ENCODE measurements at places on chromosomes 7 and 10. TPM values are rescaled to one million over a fixed set of nuclear protein-coding genes. Genes with fewer than 3 reads are reported as not detected.

GRCh38 chr7:2807845-2808772 lies 36.0 kb downstream of the GNA12 start:
- DNase-seq: no peak

GRCh38 chr7:37786741-37787569 lies 61.4 kb upstream of the NME8 start:
- DNase-seq: no peak

GRCh38 chr7:151453326-151453791 lies 13.4 kb upstream of the CRYGN start:
- no peak for DNase-seq

DNA sequence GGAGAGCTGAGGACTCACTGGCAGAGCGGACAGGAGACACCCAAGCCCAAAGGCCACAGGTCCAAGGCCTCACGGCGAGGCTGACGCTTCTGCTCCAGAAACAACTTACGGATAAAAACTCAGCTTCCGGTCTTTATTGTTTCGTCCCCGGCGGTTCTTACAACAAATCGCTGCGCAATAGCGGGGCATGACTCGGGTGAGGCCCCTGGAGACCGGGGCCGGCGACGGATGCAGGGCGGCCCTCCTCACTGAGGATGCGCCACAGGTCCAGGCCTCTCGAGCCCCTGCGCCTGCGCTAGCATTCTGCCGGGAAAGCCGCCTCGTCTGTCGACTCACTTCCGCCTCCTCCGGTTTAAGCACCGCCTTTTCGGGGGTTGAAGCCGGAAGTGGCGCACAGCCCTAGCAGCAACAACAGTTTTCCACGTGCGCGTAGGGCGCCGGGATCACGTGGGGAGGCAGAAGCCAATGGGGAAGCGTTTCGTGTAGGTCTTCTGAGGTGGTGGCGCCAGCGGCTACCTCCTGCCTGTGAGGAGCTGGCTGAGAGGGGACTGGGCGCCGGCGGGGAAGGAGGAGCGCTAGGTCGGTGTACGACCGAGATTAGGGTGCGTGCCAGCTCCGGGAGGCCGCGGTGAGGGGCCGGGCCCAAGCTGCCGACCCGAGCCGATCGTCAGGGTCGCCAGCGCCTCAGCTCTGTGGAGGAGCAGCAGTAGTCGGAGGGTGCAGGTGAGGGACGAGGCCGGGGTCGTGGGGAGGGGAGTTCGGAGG lies at the start of the genes DNAJB9 and THAP5:
Gene DNAJB9, plus strand, starts transcription at position 494 of the 765 bp plus-strand sequence. CDS start 1,853 bp downstream, outside the sequence.
Gene THAP5, minus strand, starts transcription at position 326 of the 765 bp plus-strand sequence. Its CDS starts 137 bp downstream, at position 189.
- peak; percentile 100 for DNase-seq

- no peak for DNase-seq
Observed at GRCh38 chr7:71186535-71187057, 54.7 kb downstream of the GALNT17 start.

DNA sequence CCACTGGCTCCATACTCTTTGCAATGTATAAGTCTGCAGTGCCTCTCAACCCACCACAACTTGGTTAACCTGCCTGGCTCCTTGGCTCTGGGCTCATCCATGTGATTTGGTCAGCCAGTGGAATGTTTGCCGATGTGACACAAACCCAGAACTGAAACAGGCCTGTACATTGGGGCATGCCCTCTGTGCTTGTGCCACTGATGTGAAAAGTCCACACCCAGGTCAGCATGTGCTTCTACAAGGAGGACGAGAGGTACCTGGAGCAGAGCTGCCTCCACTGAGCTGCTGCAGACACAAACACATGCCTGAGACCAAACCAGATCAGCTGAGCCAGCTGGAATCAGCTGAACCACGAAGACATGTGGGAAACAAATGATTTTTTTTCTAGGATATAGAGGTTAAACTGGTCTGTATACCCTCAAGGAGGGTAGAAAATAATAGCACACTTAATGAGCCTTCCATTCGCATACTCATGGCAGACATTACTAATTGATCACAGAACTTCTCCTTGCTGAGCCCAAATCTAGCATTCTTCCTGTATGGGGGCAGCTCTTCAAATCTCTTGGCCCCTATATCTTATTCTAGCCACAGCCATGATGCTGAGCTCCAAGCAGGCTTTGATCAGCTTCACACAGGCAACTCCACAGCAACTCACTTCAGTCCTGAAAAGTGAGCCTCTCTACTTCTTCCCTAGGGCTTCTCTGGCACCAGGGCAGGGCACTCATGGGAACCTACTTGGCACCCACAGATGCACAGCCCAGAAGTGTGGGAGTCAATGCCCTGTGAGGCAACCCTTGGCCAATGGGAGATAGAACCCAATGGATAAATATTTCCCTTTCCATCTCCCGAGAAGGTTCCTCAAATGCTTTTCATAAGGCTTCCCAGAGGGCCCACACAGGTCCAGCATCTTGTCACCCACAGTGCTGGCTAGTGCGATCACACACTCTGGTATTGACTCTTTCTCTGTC lies 18.6 kb downstream of the PYROXD2 start:
- DNase-seq: no peak

DNA sequence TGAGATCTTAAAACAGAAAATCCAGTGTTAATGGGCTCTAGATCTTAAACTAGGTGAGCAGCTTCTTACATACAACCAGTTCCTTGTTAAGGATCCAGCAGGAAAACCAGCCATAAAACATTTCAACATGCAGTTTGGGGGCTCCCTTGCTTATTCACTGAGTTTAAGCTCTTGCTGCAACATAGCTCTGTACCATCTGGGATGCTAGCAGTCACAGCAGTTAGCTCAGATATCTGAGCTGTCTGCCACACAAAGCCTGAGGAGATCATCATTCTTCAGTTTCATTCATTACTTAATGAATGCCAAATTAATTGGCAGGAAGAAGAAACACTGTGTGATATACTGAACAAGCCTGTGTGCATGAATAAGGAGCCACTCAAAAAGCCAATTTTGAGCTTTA lies 62.8 kb downstream of the PODXL start:
- no peak for DNase-seq

DNA sequence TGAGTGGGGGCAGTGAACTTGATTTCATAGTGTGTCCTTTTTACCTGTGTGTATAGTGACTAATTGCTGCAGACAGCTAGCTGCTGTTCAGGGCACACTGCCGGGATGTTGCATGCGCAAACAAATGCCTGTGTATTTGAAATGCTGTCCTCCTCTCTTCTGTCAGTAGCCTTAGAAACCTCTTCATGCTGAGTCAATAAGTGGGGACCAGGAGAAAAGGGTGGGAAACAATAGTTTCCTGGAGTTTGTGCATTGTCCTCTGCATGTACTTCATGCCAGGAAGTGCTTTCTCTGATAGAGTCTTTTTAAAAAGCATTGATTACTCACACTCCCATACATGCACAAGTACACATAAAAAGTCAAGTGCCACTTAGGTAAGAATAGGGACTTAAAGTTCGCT lies 1183.7 kb upstream of the CELF2 start:
- no peak for DNase-seq

DNA sequence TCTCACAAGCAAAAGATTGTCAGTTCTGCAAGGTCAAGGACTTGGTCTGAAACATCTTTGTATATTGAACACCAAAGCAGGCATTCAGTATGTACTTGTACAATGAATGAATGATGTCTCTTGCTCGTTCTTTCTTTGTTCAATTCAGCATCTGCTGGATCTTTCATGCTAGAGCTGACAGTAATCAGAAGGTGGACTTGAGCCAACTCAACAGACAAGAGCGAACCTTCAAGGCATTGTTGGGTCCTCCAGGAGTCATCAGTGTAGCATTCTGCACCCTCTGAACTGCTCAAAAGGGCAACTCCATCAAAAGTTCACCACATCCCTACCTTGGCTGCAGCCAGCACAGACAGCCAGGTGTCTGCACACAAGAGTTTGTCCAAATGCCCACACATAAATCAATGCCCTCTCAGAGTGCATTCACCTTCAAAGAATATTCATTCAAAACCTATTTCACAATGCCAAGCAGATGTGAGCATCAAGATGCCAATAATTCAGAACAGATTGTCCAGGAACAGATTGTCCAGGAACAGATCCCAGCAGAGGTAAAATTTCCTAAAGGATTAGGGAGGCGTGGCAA lies 386.7 kb downstream of the CALN1 start:
- DNase-seq: no peak

DNA sequence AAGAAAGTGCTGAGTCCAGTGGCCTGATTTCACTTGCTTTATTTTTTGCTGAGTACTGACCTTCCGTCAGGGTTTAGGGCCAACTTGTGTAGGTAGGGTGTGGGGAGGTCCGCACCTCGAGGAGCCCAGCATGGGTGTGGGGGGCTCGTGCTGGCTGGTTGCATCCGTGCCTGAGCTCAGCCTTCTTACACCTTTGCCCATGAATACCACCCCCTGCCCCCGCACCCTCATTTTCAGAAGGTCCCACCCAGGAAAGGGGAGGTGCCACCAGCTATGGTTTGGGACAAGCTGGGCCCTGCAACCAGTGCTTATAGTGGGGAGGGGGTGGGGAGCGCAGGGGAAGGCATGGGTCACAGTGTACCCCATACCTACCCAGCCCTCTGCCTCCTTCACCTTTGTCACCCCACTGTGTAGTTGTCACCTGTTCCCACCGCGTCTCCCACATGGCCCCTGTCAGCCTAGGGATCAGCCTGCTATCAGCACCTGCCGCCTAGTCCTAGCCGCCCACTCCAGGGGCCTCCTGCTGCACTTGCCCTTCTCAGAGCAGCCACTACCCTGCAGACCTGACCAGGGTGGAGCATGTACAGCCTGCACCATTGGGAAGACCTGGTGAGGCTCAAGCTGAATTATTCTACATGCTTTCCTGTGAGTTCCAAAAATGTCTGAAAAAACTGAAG lies 146.2 kb upstream of the RET start:
- DNase-seq: peak; percentile 61

DNA sequence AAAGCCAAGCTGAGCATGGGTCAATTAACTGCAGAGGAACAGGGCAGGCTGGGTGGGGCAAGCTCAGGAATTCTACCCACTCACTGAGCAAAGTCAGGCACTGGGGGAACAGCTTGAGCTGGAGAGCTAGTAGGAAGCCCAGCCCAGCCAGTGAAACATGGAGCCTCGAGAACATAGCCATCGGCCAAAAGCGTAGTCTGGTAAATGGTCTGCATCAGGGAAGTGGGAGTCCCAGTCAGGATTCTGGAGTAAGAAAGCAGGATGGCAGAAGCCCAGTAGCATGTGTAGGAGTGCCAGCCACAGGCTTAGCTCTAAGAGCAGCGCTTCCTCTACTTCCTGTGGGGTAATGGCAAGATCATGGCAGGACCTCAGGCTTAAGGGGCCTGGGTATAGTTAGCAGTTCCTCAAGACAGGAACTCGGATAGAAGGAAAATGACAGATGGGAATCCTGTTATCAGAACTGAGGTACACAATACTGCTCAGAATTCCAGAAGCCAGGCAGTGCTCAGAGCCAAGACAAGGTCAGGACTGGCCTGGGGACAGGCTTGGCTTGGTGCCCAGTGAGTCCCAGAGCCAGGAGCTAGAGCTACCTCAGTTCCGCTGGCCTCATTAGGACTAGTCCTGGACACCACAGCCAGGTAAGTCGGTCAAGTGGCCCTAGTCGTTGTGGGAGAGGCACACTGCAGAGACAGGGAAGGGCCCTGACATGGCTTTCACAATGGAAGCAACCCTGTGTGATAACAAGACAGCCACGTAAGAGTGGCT lies 65.4 kb upstream of the MXI1 start:
- no peak for DNase-seq

GRCh38 chr10:70578371-70578947 lies 24.1 kb downstream of the PRF1 start:
- no peak for DNase-seq

DNA sequence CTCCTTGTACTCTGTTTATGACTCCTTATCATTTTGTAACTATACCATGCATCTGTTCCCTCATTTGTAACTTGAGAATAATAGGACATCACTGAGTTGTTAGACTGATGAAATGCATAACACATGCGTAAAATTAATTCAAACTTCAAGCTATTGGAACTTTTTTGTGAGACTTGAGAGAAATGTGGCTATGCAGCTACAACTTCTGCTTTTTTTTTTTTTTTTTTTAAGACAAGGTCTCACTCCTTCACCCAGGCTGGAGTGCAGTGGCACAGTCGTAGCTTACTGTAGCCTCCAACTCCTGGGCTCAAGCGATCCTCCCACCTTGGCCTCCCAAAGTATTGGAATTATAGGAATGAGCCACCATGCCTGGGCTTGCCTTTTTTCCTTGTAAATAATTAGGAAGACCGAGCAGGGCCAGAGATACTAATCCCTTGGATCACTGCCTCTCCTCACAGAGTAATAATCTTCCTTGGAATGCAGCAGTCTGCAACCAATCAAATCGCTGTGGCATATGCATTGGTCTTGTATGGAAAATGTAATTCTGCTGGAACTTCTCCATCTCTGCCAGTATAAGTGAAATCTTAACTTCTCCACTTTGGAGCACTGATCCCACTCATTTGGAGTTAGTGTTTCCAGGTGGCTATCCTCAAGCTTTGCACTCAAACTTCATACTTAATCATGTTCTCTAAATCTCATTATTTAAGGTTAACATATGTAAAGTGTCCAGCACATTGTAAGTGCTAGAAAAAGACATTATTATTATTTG lies 2.0 kb upstream of the PANK1 start:
- peak; percentile 55 for DNase-seq

GRCh38 chr10:77068272-77068671 lies 569.3 kb downstream of the KCNMA1 start:
- DNase-seq: no peak

DNA sequence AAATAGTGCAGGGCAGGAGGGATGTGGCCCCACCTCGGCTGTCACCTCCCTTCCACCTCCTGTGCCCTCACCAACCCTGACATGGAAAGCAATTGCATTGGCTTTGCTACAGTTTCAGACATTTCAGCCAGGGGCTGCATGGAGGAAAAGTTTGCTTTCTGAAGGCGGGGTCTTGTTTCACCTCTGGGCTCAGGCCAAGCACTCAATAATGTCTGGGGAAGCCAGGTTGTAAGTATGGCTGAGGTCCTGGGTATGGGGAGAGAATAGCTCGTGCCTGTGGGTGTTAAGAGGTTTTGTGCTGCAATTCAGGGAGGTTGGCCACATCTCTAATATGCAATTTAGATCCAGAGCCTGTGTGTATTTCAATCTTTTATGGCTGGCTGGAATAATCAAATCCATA lies 238.4 kb upstream of the MKI67 start:
- no peak for DNase-seq

GRCh38 chr10:43135656-43136055 lies 2.6 kb upstream of the CSGALNACT2 start:
- no peak for DNase-seq

DNA sequence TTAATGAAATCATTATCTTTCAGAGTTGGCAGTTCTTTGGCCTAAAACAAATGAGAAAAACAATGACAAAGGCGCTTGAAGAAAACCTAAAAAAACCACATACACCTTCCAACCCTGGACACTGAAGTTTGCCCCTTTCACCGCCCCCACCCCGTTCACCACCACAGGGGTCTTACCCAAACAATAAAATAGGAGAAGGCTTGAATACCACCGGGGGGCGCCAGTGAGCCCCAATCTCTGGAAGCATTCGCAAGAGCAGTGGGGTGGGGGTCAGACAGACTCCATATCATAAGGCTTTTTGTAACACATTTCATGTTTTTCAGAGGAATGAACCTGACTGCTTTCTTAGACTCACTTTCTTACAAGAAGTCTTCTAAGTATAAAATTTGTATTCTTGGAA lies 163.6 kb downstream of the PIP4K2A start:
- peak; percentile 30 for DNase-seq

GRCh38 chr7:74429153-74429747 lies 24.5 kb upstream of the GTF2IRD1 start:
- DNase-seq: no peak

PNLIPRP3 gene
- not detected for polyA plus RNA-seq

GRID2IP gene
- polyA plus RNA-seq: 1.3 TPM

FAM25A gene
- not detected for polyA plus RNA-seq

MYO1G gene
- 1.6 TPM for polyA plus RNA-seq

GDF2 gene
- polyA plus RNA-seq: 0.24 TPM

WDFY4 gene
- 4.3 TPM for polyA plus RNA-seq

RTKN2 gene
- polyA plus RNA-seq: 17.1 TPM

SLC16A9 gene
- 34.9 TPM for polyA plus RNA-seq

ATG9B gene
- 3.8 TPM for polyA plus RNA-seq

CFTR gene
- 40.6 TPM for polyA plus RNA-seq

ACSM6 gene
- polyA plus RNA-seq: 0.36 TPM

HOXA7 gene
- polyA plus RNA-seq: 4.0 TPM

Measured in left lung (tissue), 14 donors.